Activated CD8-positive, alpha-beta memory T cell treated with anti-CD3 and anti-CD28 coated beads for 1 hour (primary cell): ENCODE measurements at places on chromosomes 6 and 20.

DNA sequence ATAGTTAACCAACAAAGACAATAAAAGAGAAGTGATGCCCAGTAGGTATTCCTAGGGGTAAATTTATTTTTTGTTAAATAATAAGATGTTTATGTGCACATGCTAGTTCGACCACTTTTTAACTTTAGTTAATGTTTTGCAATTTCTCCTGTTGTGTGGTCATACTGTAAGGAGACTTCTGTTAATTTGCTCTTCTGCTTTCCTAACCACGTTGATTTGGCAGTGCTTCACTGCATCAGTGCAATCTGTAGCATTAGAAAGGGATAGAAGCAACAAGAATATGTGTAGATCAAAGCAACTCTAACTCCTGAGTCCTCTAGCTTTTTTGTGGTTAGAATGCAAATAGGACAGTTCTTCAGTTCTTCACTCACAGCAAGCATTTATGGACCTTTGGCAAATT lies 13.9 kb downstream of the MYB start:
- DNase-seq, result no peak

GRCh38 chr6:82569022-82569421 lies 205.4 kb downstream of the TPBG start:
- DNase-seq, result no peak

DNA sequence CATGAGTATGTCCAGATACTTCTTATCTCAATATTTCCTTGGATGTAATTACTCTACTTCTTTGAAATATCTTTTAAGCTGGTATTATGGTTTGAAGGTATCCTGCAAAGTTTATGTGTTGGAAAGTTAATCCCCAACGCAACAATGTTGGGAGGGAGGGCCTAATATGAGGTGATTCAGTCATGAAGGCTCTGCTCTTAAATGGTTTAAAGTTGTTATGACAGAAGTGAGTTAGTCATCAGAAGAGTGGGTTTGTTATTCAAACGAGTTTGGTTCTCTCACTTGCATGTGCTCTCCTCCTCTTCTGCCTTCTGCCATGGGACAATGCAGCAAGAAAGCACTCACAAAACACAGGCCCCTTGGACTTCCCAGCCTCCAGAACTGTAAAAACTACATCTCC lies 176.3 kb downstream of the KCNQ5 start:
- DNase-seq, result no peak

DNA sequence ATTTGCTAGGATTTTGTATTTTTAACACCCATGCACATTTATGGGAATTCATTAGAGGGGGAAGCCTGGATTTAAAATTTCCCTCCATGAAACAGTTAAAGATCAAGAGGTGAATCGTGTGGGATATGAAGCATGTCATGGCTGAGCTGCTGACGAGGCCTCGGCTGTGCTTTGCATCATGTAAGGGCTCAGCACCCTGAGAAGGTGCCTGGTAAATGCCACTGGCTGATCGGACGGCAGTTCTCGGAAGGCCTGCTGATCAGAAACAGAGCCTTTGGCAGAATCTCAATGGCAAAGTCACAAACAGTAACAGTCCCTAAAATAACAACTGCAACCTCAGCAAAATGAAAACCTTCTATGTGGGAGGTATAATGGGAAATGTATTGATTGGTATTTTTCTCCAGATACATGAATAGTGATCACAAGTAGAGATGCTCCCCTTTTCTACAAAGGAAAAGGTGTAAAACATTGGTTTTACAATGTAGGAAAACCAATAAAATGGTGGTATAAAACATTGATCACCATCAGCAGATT lies 53.0 kb upstream of the FUCA2 start:
- DNase-seq, result no peak

- DNase-seq, result no peak
These were observed 32.2 kb upstream of the HEY2 start for GRCh38 chr6:125717120-125717731.

DNA sequence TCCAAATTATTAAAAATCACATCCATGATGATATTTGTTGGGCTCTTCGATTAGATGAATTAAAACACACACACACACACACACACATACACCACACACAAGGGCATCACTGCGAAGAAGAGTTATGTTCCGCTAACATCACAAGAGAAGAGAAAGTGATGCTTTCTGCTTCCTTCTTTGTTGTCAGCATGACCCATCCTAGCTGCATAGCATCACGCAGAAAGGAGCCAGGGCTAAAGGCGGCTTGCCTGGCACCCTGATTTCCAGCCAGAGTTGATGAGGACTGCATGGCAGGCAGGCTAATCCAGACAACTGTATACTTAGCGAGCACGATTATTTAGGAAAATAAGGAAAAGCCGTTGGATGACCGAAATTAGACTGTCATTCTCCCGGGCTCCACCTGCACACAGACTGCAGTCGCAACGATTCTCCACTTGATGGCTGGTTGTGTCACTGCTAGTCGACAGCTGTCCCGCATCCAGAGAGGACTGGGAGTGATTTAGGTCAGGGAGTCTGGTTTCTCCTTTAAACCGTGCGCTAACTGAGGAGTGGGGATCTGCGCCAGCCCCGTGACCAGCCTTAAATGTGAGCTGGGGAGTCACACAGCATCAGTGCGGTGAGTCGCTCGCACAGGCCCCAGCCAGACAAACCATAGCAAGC lies 70.6 kb upstream of the SOX4 start:
- DNase-seq, result no peak

GRCh38 chr6:108755257-108756240 lies 92.7 kb upstream of the ARMC2 start:
- no peak for DNase-seq

GRCh38 chr6:105695461-105695860 lies 292.6 kb upstream of the PREP start:
- DNase-seq, result no peak

GRCh38 chr20:10720565-10720964 lies 46.8 kb upstream of the JAG1 start:
- no peak for DNase-seq

DNA sequence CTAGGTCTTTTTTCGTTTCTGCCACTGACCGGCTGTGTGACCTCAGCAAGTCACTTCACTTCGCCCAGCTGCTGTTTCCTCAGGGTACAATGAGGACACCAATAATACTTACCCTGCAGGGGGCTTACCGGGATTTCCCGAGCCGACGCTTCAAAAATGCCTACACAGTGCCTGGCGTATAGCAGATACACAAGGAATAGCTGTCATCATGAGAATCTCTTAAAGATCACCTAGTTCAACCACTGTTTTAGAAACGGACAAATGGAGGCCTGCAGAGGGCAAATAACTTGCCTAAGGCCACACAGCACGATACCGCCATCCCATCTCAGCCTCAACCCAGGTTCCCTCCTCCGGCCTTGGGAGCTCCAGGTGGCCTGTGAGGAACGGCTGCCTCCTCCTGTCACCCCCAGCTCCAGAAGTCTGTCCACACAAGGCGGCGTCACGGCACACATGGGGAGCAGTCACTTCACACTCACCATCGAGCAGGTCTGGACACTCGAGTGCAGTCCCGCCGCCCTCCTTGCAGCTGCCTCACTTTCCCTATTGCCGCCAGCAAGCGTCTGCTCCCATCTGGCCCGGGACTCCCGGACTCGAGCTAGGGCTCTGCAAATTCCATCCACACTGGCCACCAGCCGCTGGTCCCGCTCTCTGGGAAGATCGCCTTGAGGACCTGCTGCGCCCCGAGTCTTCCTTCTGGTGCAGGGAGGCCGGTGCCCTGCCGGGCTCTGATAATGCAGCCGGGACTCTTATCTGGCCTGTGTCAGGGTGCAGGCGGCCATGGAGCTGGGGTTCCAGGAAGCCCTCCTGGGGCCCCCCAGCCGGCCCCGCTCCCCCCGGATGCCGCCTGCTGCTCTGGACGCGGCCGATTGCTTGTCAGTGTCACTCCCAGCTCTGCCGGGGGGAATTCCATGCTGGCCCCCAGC lies at the start of gene RIPOR3:
Gene RIPOR3 (minus strand): TSS at position 893 of the 923 bp plus-strand sequence. CDS start 414 bp downstream, at position 479.
- no peak for DNase-seq

DNA sequence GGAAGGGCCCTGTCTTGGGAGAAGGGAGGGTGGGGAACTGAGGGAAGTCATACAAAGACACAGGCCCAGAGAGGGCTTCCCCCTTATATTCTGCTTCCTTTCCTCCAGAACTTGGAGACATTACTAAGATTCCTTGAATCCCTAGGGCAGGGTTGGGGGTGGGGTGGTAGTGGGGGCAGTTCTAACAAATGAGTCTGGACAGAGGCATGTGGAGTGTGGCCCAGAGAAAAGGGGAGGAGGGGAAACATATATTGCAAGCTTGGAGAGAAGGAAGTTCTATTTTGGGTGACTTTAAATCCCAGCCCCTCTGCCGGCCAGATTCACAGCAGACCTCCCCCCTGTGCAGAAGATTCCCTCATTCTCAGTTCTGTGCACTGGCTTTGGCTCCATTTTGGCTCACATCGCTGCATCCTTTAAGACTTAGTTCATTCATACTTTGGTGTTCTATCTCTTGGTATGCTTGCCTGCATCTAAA lies 43.7 kb downstream of the DAAM2 start:
- no peak for DNase-seq

DNA sequence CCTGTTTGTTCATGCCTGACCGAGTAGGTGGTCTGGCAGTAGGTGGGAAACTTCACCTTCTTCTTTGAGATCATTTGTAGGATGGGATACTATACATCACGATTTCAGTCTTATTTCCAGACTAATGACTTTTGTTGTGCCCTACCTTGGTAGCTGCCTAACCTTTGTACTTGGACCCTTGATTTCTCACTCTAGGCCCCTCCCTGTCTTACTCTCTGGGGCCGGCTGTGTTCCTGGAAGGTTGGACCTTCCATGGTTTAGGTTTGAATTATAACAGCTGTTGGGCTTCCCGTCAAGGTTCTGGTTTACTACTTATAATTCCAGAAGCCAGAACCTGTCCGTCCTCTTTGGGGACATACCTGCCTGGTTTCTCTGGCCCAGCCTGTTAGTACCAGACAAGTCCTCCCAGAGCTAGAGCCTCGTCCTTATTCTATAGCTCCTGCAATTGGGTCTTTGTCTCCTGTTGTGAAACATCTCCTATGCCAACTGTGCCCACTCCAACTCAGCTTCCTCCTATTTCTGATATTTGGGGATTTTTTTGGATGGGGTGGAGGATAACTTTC lies 14.9 kb upstream of the ADIG start:
- DNase-seq, result no peak

DNA sequence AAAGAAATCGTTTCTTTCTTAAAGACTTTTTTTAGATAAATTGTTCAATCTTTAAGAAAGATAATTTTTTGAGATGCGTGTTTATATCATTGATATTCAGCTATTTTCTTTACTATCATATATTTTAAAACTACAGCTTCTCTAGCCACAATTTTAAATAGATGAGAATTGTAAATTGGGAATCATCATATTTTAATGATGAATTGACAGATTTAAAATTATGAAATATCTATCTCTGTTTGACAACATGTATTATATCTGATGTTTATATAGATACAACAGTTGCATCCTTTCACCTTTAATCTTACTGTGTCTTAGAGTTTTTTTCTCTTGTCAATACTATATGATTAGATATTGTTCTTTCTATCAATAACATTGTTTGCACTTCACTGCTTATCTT lies 762.3 kb upstream of the GJE1 start:
- DNase-seq, result no peak

DNA sequence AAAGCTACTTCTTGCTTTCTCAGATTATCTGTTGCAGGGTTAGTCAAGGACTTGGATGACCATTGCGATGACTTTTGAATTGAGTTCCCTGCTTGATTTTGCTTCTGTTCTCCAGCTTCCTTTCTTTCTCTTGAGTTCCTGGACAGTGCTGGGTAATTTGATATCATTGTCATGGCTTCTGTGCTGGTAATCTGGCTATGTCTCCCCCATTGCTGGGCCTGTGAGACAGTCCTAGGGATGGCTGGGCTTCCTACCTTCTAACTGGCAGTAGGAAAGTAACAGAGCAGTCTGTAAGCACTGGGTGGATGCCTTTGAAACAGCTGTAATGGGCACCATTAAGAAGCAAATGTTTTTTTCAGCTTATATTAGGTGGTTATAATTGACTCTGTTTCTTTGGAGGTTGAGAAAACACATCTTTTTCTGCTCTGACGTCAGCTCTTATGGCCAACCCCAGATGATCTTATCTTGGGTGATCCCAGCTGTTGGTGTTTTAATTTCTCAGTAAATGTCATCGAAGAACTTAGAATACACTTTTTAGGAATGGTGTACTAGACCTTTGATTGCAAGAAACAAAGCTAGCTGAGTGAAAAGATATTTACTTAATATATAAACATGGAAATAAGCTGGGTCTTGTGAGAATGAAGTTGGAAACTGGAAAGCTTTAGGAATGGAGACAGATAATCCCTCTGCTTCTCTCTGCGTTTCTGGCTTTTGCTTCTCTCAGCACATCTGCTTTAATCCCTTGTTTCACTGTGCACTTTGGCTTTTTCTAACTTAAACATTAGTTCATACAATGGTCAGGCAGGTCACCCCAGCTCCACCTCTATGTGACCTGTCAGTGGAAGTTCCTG lies 195.0 kb upstream of the MAN1A1 start:
- no peak for DNase-seq

DNA sequence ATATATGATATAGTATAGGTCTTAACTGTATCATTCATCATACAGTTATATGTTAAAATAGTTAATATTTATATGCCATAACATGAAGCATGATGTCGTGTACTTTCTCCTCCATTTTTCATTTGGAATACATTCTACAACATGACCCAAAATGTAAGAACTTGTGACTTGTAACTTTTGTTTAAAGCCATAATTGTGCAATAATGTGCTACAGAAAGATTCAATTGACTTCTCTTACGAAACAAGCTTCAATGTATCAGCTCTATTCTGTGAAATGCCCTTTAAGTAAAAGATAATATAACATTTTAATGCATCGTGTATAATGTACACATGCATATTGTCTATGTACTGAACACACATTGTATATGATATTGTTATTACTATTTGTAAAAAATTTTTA lies 76.7 kb upstream of the FABP7 start:
- no peak for DNase-seq

DNA sequence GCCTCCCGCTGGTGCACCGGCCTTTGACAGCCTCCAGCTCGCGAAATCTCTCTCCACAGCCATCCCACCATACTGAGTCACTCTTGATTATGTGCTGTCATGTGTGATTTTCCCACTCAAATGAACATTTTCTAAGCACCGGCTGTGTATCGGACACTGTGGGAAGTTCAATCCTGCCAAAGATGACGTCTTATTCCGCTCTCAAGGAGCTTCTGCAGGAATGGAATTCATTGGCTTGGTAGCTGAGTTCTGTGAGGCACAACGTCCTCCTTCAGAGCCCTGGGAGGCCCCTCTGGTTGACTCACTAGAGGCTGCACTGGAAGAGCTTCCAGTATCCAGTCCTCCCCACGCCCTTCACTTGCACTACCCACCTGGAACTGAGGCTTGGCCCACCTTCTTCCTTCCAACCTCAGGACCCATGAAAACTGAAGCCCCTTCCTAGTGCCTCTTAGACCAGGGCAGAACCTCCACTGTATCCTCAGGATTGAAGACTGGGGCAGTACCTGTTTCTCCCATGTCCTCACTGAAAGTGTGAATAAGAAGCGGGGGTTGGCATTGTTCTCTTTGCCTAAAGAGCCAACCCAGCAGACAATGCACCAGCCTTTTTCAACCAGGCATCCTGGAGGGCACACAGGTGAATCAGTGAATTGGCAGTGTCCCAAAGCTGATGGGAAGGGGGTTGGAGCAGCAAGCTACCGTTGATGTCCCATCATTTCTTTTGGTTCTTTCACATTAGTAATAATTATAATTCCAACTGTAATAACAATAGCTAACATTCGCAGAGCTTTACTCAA lies 1.7 kb downstream of the UNC5CL start:
- no peak for DNase-seq
